ENCODE measurements at places on chromosomes 3 and 15.

DNA sequence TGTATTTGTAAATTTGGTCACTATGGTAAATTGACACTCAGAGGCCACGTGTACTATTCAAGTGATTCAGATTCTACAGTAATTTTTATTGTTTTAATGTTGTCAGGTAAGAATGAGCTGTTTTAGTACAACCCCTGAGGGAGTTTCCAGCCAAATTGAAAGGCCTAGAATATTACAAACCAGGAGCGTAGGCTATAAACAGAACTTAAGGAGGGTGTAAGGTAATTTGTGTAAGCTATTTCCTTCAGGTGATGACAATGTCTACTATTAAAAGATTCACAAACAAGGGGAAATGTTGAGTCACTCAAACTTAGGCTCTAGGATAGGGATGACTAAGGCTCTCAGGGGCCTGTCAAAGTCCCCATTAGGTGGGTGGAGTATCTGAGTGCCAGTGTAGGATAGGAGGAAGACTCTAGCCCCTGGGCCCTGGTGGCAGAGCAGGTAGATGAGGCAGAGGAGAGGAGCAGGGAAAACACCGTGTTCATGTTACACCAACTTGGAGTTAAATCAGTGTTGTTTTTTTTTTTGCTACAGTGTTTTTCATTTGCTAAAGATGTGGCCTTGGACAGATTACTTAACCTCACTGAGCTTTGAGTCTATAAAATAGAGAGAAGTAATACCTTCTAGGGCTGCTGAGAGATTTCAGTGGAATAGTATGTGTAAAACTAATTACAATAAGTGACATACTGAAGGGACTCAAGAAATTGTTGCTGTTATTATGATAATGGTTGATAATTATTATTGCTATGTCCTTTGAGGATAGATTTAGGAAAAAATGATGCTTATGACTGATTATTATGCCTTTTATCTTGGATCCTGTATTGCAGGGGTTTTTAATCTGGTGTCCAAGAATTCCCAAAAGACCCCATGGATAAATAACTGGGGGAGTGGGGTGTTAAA, 10.3 kb downstream of the TM4SF1 start:
- no peak for DNase-seq

GRCh38 chr3:146345900-146346299, 95.0 kb upstream of the PLSCR4 start:
- DNase-seq, result no peak

DNA sequence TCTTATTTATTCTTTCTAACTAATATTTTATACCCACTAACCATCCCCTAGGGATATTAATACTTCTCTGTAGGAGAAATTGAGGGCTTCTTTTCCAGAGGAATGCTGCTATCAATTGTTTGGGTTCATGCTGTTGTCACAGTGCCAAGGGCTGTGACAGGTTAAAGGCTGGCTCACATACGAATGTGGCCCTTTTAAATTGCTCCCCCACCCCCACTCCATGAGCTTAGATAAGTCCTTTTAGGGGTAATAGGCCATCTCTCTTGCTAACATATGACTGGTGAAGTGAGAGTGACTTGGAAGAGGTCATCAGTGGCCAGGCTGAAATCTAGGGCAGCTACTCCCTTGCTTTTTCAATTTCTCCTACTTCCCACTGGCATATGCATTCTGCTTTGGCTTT, 121.9 kb upstream of the DPH6 start:
- DNase-seq, result no peak

DNA sequence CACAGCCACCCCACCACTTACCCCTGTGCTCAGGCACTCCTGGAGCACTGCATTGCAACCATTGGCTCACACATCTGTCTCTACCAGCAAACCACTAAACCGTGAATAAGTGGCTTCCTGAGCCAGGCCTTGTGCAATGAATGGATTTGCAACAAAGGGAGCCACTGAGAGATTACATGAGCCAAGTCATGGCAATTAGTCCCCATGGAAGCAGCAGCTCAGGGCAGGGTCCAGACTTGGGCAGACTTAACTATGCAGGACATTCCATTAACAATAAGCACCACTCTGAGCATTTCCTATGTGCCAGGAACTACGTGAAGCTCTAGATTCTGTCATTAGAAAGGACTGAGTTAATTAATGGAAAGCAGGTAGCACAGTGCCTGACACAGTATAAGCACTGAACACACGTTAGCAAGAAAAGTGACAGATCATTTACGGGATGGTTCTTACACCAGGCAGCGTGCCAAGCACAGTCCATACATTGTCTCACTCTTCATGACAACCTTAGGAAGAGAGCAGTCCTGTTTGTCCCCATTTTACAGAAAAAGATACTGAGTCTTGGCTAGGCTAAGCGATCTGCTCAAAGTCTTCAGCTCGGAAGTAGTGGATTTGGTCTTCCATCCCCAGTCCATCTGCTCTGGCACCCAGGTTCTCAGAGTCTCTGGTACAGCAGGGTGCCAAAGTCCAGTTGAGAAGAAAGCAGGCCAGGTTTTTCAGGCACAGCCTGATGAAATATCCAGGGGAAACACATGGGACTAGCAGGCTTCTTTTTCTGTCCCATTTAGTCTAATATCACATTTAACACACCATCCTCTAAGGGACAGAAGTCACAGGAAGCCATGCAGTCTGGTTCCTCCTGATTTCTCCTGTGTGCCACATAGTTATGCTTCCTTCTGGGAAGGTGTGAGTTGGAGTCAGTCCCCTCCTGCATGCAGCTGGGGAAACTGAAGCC, 44.1 kb downstream of the LIPC start:
- DNase-seq, result no peak

- no peak for DNase-seq
Observed at GRCh38 chr3:167851171-167851570, 115.7 kb downstream of the SERPINI1 start.

- DNase-seq, result no peak
Observed at GRCh38 chr3:102791641-102792589, 357.1 kb downstream of the ZPLD1 start.

DNA sequence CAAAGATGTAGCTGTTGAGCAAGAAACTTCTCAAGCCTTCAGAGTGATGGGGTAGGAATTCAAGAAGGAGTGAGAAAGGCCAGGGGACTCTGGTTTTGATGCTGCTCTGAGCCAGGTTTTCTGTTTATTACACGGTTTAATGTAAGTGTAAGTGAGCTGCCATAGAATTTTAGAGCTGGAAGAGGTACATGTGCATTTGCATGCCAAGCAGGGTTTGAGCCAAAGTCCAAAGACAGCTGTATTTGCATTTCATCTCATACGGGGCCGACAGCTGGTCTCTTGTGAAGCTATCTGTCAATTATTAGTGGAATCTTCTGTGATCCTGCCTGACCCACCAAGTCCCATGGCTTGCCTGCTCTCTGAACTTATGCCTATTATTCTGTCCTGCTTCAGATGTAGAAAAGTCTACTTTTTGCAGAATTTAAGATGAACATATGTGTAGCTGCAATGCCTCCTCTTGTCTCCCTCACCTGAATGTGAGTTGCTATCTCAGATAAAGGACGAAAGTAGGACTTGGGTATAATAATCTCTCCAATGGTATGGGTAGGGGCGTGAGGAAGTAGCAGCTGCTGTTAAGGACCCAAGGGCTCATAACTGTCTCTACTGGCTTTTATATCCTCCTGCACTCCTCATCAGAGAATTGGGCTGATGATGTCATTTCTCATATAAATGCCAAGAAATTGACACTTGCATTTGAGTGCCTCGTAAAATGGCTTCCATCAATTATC, 160.0 kb downstream of the SQOR start:
- no peak for DNase-seq

DNA sequence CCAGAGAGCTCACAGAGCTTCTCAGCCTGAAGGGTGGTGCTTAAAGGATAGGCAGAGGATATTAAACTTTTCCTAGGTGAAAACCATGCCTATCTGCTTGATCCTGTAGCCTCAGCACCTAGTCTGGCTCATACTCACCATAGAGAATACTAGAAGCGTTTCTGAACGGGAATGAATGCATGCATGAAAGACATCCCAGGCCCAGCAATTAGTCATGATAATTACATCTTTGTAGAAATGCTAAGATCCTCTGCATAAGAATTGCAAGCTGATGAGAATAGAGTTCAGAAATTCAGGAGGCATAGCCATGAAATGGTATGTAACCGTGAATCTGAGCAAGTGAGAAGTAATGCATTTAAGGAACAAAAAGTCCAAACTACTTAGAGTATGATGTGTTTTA, 5.9 kb upstream of the TMEM108 start:
- DNase-seq, result no peak

- no peak for DNase-seq
Observed at GRCh38 chr3:77595371-77595870, 555.5 kb downstream of the ROBO2 start.

DNA sequence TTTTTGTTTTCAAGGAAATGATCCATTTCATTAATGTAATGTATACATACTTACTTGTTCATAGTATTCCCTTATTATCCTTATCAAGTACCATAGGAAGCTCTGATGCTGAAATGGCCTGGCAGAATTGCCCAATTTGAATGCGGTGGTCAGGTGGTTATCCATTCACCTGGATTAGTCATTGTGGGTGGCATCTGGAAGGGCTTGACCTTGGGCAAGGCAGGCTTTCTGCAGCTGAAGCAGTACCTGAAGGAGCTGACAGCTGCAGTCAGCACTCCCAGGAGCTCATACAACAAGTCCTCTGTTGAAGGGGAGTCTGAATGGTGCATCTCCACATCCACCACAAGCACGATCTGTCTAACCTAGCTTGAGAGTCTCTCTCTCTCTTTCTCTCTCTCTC, 12.2 kb upstream of the IQCF5 start:
- no peak for DNase-seq

- DNase-seq, result no peak
Observed at GRCh38 chr15:29039466-29040369, 153.9 kb downstream of the APBA2 start.

- no peak for DNase-seq
Observed at GRCh38 chr3:514192-514591, 317.6 kb downstream of the CHL1 start.

DNA sequence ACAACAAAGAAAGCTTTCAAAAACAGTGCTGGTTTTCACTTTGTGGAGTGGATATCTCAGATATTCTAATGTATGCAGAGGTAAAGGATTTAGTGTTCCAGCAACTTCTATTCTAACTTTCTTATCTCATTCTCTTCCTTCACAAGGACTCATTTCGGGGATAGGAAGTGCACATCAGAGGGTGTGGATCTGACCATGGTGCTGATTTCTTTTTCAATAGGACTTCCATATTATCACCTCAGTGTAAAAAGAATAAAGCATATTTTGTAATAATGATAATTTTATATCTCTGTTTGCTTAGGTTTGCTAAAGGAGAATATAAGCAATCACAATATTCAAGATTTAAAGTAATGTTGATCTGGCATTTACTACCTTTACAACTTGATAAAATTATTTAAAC, 12.5 kb upstream of the CADM2 start:
- DNase-seq, result no peak

DNA sequence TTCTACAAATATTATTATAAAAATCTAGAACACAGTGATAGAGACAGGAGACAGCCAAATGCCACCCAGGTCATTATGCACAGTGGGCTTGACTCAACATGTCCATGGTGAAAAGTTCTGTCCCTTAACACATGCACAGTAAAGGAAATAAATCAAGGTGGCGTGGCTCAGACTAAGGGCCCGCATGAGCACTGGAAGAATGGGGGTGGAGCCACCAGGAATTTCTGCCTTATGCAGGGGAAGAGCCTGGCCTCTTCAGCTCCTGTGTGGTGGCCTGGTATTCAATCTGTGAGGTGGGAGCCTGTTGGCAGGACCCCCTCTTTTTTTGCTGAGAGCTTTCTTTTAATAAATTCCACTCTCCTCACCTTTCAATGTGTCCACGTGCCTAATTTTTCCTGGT, 17.2 kb upstream of the SPG21 start:
- no peak for DNase-seq

GRCh38 chr3:17552351-17552750, 190.1 kb downstream of the TBC1D5 start:
- DNase-seq, result no peak

GRCh38 chr3:28699283-28699682, 350.7 kb upstream of the AZI2 start:
- DNase-seq, result no peak

- no peak for DNase-seq
Observed at GRCh38 chr3:191366675-191367074, 36.3 kb upstream of the UTS2B start.

DNA sequence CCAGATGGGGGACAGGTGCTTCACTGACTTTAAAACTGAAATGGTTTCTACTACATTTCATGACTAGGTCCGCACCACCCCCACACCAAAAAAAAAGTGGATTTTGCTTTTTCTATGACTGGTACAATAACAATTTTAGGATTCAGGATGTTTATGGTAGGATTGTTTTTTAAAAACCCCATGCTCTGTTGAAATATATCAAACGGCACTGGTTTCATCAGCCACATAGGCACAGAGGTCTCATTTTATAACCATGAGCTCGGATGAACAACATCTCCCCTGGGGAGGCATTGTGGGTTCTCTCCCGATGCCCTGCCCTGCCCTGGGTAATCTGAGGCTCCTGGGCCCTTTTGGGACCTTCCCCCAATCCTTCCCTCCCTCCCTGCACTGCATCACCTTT, 202.7 kb upstream of the KBTBD8 start:
- no peak for DNase-seq

GRCh38 chr3:48564022-48564421, 441 bp upstream of the UCN2 start:
- DNase-seq, result no peak

GRCh38 chr3:161051856-161052255, 53.3 kb downstream of the B3GALNT1 start:
- no peak for DNase-seq

- no peak for DNase-seq
Observed at GRCh38 chr3:27557411-27557810, 73.2 kb upstream of the SLC4A7 start.

DNA sequence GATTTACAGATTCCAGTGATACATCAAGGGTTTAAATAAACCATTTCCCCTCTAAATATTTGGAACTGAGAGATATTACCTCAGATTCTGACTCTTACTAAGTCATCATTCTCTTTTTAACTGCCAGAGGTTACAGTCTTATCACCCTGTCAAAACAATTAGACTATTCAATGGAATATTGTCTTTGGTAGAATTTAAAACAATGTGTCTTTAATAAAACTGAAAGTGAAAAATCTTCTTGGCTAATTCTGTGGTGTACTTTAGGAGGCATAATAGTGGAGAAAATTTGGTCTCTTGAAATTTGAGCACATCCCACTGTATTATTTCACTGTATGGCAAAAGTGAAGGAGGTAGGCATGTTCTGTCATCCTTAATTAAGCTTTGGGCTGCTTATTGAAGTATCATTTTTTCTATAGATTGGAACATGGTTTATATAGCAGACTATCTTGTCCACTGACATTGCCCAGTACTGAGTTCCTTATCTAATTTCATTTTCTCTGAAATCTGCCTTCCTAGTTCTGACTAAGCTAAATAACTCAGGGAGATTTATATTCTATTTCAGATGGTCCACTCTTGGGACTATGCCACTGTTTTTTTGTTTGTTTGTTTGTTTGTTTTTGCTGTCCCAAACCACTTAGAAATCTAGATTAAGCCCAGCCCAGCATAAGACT, 48.0 kb upstream of the UTS2B start:
- DNase-seq, result no peak
